ENCODE measurements at places on chromosomes 3 and 15. TPM values are rescaled to one million over a fixed set of nuclear protein-coding genes. Genes with fewer than 3 reads are reported as not detected.
A peak's percentile ranks its signal among the peaks of the same experiment; 100 is the strongest.

The IL17RD gene
- 0.85 TPM for total RNA-seq

The ACOX2 gene
- 17.0 TPM for total RNA-seq

The EPHB3 gene
- total RNA-seq: 29.2 TPM

The TUSC7 gene
- not detected for total RNA-seq

The LMCD1 gene
- total RNA-seq: 7.1 TPM

The TNFAIP8L3 gene
- total RNA-seq: 12.7 TPM

DNA sequence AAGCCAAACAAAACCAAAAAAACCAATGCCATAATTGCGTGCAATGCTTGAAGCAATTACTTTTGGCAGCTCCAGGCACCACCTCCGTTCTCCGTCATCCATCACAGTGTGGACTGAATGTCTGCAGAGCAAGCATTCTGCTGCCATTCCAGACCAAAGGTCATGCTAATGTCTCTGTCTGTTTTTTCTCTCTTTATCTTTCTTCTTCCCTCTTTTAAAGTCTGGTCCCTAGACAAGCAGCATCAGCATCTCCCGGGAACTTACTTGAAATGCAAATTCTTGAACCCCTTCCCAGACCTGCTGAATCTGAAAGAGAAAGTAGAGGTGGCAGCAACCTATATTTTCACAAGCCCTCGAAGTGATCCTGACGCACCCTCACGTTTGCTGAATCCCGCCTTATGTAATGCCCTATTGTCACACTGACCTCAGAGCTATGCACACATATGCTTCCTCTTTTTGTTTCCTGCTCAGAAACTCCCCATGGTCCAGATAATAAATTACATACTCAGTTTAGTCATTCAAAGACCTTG, 297.3 kb upstream of the PROK2 start:
- DNase-seq: peak; percentile 40

GRCh38 chr3:138347960-138348753, at the start of gene MRAS:
Gene MRAS (plus strand): TSS chr3:138348579. CDS start chr3:138372884, 24,305 bp downstream.
- DNase-seq: peak; percentile 53

DNA sequence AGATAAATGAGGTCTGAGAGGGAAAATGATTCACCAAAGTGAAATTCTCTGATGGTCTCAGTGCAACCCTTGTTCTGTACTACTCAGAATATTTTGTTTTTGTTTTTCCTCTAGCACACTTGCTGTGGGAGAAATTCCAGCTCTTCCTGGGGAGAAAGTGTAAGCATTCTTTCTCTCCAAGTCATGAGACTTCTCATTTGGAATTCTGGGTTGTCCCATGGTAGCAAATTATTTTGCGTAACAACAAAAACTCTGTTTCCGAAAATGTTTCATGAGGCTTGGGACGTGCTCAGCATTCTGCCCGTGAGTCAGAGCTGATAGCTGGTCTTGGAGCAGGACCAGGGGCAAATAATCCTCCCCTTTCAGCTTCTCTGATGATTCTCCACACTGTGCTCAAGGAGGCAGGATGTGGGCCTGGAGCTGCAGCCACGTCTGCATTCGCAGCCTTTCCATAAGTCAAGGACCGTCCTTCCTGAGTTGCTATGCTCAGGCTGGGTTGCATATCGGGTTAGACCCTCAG, 70.3 kb downstream of the SENP2 start:
- DNase-seq: no peak
